ENCODE measurements at places on chromosomes 11 and 22. TPM values are rescaled to one million over a fixed set of nuclear protein-coding genes. Genes with fewer than 3 reads are reported as not detected.

GRCh38 chr11:57493507-57494503, 21.7 kb downstream of the SLC43A1 start:
- peak; percentile 78 for DNase-seq

DNA sequence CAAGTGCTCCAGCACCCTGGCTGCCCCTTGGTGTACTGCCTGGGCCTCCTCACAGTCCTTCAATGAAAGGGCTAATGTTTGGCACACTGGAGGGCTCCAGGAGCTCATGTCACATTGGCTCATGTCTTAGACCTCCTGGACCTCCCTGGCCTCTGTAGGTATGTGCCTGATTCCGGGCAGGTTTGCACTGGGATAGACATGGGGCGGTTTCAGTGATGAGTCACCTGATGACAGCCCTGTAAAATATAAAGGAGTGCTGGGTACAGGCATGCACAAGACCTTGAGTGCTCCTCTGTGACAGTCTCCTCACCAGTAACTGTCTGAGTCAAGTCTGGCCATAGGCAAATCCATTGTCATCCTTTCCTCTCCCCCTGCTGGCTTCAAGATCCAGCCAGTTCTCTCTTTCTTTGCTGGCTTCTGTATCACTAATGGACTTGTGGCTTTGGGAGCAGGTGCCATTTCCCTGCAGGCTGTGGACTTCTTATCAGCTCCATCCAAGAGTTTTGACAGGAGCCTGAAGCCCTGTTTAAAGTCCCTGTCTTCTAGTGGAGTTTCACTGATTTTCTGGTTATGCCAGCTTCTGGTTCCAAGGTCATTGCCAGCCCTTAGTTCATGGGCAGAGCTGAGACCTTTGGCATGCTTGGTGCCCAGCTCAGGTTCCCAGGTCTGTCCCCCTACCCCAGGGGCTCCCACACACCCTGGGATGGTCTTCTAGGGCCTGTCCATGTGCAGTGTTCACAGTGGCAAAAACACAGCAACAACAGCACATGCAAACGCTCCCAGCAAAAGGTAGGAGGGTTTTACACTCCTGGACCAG, 22.7 kb upstream of the P2RY2 start:
- DNase-seq: no peak

- DNase-seq: no peak
These were observed 50.2 kb downstream of the GAB4 start for GRCh38 chr22:16957781-16958180.

ADAMTS8 gene
- 0.22 TPM for total RNA-seq

- DNase-seq: peak; percentile 48
These were observed 21.3 kb upstream of the JAM3 start for GRCh38 chr11:134047586-134047999.

DNA sequence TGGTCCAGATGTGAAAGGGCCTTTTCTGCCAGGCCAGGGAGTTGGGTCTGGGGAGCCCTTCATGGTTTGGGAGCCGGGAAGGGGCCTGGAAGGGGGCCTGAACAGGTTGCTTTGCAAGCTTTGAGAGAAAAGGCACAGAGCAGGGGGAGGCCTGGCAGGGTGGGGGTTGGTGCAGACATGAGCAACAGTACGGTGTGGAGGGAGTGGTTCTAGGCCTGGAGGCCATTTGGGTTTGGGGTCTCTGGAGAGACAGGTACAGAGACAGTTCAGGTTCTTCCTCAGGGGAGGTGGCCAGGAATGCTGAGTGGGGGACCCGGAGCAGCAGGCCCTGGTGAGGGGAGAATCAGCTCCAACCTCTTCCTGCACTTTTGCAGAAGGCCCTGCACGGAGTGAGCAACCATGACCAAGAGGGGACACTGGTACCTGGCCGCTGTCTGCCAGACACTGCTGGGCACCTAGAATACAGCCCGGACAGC, 1.4 kb downstream of the KDELR3 start:
- DNase-seq: no peak

Measured in pancreas (tissue), 10 donors.